NCI-H226 (cell line): ENCODE measurements at places on chromosomes 12 and 14.

DNA sequence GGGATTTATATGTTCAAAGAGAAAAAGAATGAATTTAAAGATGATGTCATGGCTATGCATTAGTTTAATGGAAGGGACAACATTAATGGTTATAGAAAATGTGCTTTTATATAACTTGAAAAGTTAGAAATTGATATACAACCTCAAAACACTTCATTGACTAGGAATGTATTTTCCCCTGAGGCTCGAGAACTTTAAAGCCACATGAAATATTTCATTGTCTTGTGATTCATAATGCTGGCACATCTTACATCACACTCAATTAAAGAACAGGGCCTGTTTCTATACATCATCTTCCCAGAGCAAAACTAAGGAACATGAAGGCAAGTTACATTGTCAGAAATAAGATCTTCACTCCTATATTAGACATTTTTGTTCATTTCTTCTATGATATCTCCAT is 35.2 kb upstream of the PAWR start:
- DNase-seq, result peak; percentile 79

GRCh38 chr12:120866108-120866507 is 38.0 kb downstream of the SPPL3 start:
- peak; percentile 59 for DNase-seq

DNA sequence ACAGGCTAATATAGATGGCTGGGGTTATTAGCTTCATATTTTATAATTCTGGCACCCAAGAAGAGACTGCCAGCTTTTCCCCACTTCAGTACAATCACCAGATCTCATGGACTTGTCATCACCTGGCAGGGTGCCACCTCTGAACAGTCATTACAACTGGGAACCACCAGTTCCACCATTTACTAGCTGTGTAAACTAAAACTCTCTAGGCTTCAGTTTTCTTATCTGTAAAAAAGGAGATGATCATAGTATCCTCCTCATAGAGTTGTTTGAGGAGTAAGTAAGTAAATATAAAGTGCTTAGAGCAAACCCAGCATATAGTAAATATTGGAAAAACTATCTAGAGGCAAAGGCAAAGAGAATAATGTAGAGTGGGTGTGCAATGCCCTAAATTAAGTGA is 19.3 kb downstream of the CPNE8 start:
- peak; percentile 56 for DNase-seq

DNA sequence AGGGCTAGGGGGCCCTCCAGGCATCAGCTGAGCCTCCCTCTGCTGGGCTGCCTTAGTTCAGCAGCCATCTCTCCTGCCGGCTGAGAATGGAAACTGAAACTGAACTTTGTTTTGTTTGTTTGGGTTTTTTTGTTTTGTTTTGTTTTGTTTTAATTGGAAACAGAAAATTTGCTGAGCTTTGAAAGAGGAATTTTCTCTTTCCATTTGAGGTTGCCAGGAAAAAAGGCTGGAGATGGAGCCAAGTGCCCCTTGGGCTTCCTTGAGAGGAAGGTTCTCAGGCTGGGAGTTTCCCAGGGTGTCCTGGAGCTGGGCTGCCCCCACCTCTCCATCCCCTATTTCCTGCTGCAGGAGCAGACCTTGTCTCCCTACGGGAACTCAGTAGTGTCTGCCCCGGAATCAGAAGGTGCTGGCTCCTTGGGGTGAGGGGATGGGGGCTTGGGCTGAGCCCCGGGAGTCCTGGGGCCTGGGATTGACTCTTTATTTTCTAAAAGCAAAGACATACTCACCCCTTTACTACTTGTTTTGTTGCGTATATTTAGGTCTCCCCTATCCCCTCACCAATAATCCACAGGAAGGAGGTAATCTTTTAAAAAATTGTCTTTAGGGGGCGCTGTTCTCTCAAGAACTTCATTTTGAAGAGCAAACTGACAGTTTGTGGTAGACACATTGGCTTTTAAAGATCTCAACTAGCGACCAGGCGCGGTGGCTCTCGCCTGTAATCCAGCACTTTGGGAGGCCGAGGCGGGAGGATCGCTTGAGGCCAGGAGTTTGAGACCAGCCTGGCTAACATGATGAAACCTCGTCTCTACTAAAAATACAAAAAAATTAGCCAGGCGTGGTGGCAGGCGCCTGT is 21.3 kb upstream of the OASL start:
- DNase-seq, result peak; percentile 38
